ENCODE measurements at places on chromosomes 1 and 21.

- DNase-seq = no peak
Measured at GRCh38 chr1:187641907-187642306, 813.2 kb downstream of the PLA2G4A start.

GRCh38 chr1:205477759-205478247 is 22.0 kb upstream of the BLACAT1 start:
- no peak for DNase-seq

- no peak for DNase-seq
Measured at GRCh38 chr1:5734414-5734813, 257.8 kb downstream of the NPHP4 start.

DNA sequence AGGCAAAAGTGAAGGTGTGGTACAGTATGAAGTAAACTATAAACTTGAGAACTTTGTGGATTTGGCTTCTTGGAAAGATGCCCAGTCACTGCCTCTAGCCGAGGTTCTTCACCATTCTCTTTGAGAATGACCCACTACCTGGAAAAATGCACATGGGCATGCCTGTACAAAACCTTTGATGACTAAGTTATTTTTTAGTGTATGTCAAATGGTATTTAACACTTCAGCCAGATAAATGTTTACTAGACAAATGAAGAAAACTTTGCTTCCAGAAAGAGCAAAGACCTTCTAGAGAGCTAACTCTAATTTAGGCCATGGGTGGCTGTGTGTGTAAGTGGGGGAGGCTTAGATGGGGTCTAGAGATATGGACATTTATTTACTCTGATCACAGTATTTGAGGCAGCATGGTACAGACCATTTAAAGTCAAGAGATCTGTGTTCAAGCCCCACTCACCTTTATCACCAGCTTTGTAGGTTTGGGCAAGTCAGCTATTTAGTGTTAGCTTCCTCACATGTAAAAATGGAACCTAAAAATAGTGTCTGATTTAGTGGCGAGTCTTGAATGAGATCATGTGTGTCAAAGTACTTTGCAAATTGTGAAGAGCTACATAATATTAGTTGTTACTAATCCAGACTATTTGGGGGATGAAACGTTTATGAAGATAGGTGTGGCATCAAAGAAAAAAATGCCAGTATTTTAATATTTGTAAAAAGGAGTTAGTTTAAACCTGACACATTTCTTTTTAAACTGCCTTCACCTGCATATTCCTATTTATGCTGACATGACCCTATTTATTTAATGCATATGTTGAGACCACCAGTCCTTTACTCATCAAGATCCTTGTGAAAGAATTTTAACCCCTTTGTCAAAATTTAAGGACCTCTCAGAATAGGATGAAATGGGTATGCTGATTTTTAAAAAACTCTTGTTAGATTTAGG is 20.2 kb downstream of the NFYC start:
- no peak for DNase-seq

GRCh38 chr1:180193141-180194047 is 36.7 kb upstream of the LHX4 start:
- no peak for DNase-seq

DNA sequence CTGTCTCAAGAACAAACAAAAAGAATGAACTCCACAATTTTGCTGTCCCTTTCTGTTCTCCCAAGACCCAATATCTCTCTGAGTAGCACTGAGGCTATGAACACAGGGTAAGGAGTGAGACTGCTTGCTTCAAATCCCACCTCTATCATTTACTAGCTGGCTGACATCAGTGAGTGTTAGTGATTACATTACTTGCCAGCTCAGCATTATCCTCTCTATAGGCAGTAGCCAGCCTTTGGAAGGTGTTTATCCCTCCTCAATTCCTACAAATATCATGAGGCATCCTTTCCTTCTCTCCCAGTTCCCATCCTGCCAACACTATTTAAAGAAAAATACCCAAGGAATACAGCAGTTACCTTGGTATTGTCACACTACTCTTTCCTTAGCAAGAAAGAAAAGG is 3.0 kb downstream of the PIK3C2B start:
- no peak for DNase-seq

DNA sequence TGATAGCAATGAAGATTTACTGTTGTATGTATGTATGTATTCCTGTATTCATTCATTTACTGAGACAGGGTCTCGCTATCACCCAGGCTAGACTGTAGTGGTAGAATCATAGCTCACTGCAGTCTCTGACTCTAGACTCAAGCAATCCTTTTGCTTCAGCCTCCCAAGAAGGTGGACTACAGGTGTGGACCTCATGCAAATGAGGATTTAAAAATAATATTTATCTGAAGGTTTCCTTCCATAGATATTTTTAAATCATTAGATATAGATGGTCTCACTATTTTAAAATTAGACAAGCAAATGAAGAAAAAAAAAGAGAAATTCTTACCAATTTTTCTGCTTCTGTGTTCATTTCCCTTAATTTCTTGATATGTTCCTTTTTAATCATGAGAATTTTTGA is 27.0 kb downstream of the MIXL1 start:
- DNase-seq = no peak

- no peak for DNase-seq
Measured at GRCh38 chr1:38003261-38004250, 1.8 kb downstream of the FHL3 start.

All from activated CD8-positive, alpha-beta memory T cell treated with anti-CD3 and anti-CD28 coated beads for 4 hours (primary cell).